ENCODE measurements at places on chromosomes 5 and 9.

DNA sequence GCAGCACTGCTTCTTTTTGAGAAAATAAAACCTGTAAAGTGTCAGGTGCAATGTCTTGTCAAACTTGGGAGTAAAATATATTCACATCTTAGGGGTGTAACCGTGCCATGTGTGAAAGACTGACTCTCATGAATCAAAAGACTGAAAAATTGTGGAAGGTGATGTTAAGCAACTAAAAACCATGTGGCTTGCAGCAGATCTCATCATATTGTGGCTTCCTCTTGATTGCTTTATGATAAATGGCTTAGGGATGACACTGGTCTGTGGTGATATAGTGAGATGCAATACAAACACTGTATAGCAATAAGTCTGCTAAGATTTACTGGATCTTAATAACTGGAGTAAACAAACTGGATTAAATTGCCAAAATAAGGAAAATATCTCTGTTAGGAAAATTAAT, 321.6 kb downstream of the EDIL3 start:
- DNase-seq = no peak

DNA sequence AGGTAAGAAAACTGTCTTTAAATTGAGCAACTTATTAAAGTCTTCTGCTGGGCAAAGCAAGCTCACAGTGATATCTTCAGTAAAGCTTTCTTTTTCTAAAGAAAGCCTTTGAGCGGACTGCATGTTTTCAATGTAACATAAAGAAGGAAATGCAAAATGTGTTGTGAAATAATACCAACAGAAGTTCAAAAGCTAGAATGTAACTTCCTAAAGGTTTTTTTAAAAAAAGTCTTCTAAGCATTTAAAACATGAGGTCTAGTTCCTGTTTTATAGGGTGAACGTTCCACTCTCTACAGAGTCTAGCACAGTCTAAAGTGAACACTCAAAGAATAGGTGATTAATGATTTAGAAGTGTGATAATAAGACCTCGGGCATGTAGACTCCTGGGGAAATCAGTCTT, 62.9 kb downstream of the DENND1A start:
- DNase-seq = no peak

GRCh38 chr9:97980918-97981845, 2.0 kb upstream of the ANP32B start:
- DNase-seq = peak; percentile 69

GRCh38 chr5:157217289-157218024, 36.8 kb downstream of the ITK start:
- no peak for DNase-seq

GRCh38 chr9:78782858-78783257, 485.9 kb downstream of the PSAT1 start:
- no peak for DNase-seq

DNA sequence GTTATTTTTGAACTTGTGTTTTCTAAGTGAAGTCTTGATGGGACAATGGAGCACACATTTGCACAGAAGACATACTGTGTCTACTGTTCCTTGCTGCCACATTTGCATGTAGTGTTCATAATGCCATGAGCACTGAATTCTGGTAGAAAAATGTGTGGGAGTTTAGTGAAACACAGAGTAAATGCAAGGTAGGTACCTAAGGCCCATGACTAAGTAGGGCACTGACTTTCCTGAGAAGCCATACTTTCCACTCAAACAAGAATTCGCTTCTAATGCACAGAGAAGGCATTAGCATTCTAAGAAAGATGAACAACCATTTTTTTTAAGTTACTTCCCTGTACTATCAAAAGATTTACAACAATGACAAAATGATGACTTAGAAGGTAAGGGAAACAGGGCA, 282.2 kb downstream of the MAN2A1 start:
- DNase-seq = no peak

- no peak for DNase-seq
Measured at GRCh38 chr9:134661299-134661698, 19.7 kb downstream of the COL5A1 start.

- DNase-seq = no peak
Measured at GRCh38 chr5:55911784-55912653, 60.9 kb downstream of the IL31RA start.

DNA sequence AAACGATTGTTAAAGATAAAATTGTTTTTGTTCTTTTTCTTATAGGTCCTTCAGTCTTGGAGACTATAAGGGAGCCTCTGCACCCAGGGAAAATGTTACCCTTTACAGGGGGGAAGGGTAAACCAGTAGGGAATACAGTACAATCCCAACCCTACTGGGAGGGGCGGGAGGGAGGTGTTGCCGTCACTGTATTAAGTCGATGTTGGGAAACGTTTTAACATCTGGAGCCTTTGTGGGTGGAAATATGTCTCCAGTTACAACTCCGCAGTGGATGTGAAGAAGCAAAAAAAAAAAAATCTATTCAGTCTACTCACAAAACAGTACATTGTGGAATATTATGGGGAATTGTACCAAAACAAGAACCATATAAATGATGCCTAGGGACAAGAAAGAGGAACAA, 47.2 kb upstream of the FCHO2 start:
- no peak for DNase-seq
